ENCODE measurements at places on chromosomes 2 and 18.

DNA sequence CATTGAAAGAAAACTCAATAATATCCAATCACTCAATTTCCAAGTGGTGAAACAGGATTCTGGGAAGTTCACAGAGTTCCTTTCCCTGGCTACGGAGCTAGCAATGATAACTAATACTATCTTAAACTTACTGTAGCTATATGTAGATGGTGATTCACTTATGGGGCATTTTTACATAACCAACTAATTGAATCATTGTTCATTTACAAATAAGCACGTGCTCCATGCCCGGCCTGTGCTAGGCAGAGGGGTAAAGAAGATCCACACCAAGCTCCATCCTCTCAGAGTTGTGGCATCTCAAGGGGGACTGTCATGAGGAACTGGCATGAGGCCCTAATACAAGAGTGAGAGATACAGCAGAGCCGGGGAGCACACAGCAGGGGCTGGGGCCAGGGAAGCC lies 176.3 kb downstream of the ANKRD30B start:
- no peak overlapping the region for H3K27ac ChIP-seq
- no peaks in the 10 kb centered on the region for H3K4me1 ChIP-seq
- no peaks in the 10 kb centered on the region for H3K27me3 ChIP-seq
- no peak for DNase-seq
- no peaks in the 10 kb centered on the region for H3K36me3 ChIP-seq

- no peaks in the 10 kb centered on the region for H3K36me3 ChIP-seq
- no peaks in the 10 kb centered on the region for H3K4me1 ChIP-seq
- H3K27me3 ChIP-seq, result no peaks in the 10 kb centered on the region
Observed at GRCh38 chr2:211391189-211391567, 834.8 kb downstream of the CPS1 start.

DNA sequence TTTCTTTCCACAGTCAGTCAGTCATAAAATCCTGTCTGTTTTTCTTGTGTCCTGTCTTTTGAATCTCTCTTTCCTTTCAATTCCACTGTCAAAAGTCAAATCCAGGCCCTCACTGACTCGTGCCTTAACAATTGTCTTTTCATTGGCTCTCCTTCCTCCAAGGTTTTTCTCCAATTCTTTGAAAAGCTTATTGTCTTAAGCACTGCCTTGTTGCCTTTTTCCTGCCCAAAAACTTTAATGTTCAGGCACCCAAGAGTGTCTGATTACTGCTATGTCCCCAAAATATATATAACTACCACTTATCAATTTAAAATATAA lies 13.9 kb upstream of the SULT1C4 start:
- H3K27me3 ChIP-seq, result peaks cover 5% of the 10 kb centered on the region
- no peak overlapping the region for H3K4me3 ChIP-seq
- H3K36me3 ChIP-seq, result peaks cover 3% of the 10 kb centered on the region

DNA sequence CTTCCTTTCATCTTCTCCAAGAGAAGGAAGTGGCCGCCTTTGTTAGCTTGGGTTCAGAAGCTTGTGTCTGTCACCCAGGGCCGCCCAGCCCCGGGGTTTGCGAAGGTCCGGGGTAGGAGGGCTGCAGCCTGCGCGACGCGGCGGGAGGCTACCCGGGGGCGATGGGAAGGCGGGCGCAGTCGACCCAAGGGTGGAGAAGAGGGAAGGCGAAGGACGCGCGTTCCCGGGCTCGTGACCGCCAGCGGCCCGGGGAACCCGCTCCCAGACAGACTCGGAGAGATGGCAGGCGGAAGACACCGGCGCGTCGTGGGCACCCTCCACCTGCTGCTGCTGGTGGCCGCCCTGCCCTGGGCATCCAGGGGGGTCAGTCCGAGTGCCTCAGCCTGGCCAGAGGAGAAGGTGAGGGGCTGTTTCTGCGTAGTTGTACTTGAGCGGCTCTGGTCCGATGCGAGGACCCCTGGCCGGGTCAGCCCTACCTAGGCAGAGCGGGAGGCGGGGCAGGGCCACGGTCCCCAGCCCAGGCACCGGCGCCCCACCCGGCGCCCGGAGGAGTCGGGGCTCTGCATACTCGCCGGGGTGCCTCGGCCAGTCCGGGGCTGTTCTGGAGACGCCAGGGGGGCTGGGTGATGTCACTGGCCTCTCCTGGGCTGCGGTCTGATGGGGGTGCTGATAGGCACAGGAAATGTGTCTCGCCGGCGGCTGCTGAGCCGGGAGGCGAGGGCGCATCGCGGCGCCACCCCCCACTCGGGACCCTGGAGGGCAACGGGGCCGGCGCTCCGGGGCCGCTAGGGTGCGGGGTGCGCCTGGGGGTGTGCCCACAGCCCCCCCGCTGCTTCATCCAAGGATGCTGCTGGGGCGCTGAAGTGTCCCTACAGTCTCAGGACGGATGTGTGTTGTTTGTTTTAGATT lies at the start of gene QPCT:
TSS of gene QPCT (plus strand) at position 178 of the 909 bp plus-strand sequence. CDS start at position 280, 102 bp downstream.
- peaks cover 14% of the 10 kb centered on the region for H3K4me1 ChIP-seq
- peak within 1 kb of the TSS; percentile 91 for H3K4me3 ChIP-seq
- no peaks in the 10 kb centered on the region for H3K36me3 ChIP-seq
- peak; percentile 45 for DNase-seq

DNA sequence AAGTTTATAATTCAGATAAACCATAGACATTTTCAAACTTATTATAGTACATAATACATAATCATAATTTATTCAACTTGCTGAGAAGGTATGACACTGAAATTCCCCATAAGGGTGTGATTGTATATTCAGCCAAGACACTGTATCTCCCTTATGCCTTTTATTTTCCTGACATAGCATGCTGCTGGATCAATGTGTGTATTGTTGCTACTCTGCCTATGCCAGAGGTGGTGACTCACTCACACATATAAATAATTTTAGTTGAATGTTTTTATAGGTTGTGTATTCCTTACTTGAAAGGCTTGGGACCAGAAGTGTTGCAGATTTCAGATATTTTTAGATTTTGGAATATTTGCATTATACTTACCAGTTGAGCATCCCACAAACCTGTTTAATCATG lies 86.8 kb downstream of the VRK2 start:
- no peaks in the 10 kb centered on the region for H3K4me1 ChIP-seq
- no peak overlapping the region for H3K27ac ChIP-seq
- peaks cover 21% of the 10 kb centered on the region for H3K36me3 ChIP-seq
- H3K27me3 ChIP-seq, result no peaks in the 10 kb centered on the region

Measured in memory B cell (primary cell).